Activated B cell treated with CpG ODN at 0.5 μM for 24 hours (primary cell): ENCODE measurements at places on chromosomes 5 and 9.

DNA sequence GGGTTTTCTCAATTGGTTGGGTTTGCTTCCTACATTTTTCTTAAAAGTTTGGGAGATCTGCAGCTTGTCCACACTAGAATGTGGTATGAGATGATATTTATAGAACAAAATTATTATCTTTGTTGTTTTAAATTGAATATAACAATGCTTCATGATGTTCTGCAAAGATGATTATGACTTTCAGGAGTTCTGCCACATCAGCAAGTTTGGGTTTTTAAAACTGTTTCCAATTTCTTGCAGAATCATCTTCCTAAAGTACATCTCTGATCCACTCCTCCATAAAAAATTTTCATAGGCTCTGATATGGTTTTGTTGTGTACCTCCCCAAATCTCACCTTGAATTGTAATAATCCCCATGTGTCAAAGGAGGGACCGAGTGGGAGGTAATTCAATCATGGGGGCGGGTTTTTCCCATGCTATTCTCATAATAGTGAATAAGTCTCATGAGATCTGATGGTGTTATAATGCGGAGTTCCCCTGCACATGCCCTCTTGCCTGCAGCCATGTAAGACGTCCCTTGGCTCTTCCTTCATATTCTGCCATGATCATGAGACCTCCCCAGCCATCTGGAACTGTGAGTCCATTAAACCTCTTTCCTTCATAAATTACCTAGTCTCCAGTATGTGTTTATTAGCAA is 119.1 kb upstream of the PTGER4 start:
- H3K4me1 ChIP-seq: peaks cover 44% of the 10 kb centered on the region
- H3K36me3 ChIP-seq: no peaks in the 10 kb centered on the region
- H3K27me3 ChIP-seq: no peaks in the 10 kb centered on the region
- no peak for DNase-seq

DNA sequence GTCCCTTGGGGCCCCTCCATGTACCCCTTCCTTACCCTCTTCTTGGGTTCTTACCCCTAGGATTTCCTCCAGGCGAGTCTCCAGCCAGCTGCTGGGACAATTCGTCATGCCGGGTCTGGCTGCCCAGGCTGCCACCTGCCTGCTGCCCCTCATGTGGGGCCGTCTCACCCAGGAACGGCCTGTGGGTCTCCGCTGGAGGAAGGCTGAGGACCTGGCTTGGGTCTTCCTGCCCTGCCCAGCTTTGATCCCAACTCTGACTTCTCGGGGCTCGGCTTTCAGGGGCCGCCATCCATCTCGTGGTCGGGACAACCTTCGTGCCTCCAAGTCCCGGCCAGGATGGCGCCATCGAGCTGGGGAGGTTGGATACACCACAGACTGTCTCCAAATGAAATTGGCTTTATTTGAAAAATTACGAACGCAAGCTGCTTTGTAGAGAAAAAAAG is 38.1 kb downstream of the HMCN2 start:
- no peaks in the 10 kb centered on the region for H3K4me1 ChIP-seq
- no peak for DNase-seq
- no peaks in the 10 kb centered on the region for H3K36me3 ChIP-seq
- H3K27me3 ChIP-seq: peaks cover 2% of the 10 kb centered on the region

DNA sequence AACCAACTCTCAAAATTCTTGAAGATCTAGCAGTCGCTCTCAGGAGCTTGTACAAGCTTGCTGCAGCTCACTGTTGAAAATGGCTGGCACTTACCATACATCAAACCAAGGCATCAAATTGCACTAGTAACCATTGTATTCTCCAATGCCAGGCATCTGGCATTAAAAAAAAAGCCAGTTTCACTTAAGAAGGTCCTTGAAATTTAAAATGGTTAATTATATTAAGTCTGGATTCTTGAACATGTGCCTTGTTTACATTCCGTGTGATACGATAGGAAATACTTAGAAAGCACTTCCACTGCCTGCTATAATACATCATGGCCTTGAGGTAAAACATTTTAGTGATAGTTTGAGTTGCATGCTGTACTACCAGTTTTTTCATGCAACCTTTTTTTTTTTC is 300.7 kb downstream of the KDM4C start:
- no peaks in the 10 kb centered on the region for H3K27me3 ChIP-seq
- H3K27ac ChIP-seq: no peak overlapping the region
- no peak overlapping the region for H3K4me3 ChIP-seq

DNA sequence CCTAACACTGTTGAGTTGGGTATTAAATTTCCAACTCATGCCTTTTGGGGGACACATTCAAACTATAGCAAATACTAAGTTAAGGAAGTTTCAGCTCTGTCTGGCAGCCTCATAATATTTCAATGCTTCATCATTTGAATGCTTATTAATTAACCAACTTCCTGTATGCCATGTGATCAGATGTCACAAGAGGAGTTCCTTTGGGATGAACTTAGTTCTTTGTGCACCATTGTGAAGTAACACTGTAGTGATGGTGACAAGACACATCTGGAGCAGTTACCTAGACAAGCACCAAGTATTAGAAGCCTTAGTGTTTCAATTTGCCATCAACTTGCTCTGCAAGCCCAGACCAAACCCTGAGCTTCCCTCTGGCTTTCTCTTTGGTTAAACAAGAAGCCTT is 90.7 kb upstream of the IL12B start:
- no peak overlapping the region for H3K4me3 ChIP-seq
- H3K4me1 ChIP-seq: peaks cover 20% of the 10 kb centered on the region
- no peak for DNase-seq

- no peaks in the 10 kb centered on the region for H3K4me1 ChIP-seq
- H3K36me3 ChIP-seq: no peaks in the 10 kb centered on the region
- no peak for DNase-seq
- H3K27ac ChIP-seq: no peak overlapping the region
- H3K27me3 ChIP-seq: peaks cover 9% of the 10 kb centered on the region
Observed at GRCh38 chr5:176888865-176889165, 10.3 kb downstream of the HK3 start.

DNA sequence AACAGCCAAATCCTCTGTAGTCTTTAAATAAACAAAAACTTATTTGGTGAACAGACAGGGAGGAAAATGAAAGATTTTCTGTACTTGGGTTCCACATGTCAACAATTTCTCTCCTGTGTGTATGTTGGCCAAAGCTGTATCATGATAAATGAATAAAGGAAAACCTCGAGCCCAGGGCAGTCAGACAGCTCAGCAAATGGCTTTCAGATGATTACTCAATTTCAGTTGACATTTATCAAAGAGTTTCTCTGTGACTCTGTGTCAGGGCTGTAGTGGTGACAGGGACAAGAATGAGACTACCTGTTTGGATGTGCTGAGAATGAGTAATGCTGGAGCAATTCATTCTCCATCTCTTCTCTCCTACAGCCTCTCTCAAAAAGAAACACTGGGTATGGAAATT is 45.7 kb upstream of the PTGS1 start:
- H3K4me1 ChIP-seq: peaks cover 7% of the 10 kb centered on the region
- H3K27me3 ChIP-seq: no peaks in the 10 kb centered on the region
- H3K27ac ChIP-seq: no peak overlapping the region
- no peak for DNase-seq
- no peak overlapping the region for H3K4me3 ChIP-seq

- H3K27me3 ChIP-seq: no peaks in the 10 kb centered on the region
- DNase-seq: peak; percentile 52
- peaks cover 14% of the 10 kb centered on the region for H3K36me3 ChIP-seq
- H3K4me1 ChIP-seq: peaks cover 71% of the 10 kb centered on the region
- peak overlapping the region; percentile 81 for H3K4me3 ChIP-seq
Observed at GRCh38 chr5:17282283-17283120, 65.1 kb downstream of the BASP1 start.

DNA sequence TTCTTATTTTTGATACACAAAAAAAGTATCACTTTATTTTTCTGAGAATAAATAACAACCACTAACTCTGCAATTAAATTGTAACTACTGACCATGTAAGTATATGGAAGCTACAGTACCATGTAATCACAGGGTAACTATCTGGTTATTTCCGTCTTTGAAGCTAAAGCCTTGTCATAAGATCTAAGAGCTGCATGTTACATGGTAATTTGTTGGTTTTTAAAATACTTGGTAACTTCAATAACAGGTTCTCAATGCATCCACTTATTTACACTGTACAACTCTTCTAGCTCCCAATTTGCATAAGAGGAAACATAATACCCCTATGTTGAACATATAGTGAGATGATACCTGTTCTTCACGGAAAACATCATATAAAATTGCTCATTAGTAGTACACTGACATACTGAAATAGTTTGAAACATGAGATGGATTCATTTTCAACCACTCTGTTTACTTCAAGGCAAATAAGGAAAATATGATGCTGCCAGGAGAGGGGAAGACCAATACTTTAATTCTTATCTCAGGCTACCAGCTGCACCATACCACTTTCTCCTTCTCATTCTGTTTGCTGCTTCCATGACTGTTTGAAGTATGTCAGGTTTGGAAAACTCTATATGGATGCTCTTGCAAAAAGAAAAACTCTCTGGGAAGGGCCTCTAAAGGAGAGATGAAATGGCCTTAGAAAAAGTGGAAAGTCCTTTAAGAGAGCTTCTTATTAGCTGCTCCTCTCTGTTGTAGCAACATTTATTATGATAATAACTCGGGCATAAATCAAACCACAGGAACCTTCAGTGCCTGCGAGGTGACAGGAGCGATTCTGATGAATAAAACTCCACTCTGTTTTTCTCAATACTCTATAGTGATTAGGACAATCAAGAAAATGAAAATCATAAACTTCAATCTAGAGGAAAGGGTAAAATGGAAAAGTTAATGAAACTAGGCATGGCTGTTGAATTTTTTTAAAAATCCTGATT is 150.2 kb downstream of the KIAA0825 start:
- no peaks in the 10 kb centered on the region for H3K27me3 ChIP-seq
- no peak overlapping the region for H3K27ac ChIP-seq
- H3K36me3 ChIP-seq: no peaks in the 10 kb centered on the region
- no peaks in the 10 kb centered on the region for H3K4me1 ChIP-seq
- no peak overlapping the region for H3K4me3 ChIP-seq
- DNase-seq: no peak

DNA sequence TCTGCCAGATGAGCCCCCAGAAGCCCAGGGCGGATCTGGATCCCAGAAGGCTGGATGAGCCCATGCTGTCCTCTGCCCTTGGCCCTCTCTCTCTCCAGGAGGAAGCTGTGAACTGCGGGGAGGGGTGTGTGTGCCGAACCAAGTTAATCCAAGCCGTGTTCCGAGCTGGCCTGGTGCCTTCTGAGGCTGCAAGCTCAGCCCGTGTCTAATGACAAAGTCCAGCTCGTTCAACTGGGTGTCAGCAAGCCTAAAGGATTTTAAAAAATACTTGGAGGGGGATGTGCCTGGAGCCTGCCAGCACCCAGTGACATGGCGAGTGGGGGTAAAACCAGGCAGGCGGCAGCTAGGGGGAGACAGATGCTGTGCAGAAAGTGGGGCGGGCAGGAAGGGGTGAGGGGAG is 8.0 kb downstream of the STC2 start:
- no peaks in the 10 kb centered on the region for H3K4me1 ChIP-seq
- H3K27me3 ChIP-seq: peaks cover 37% of the 10 kb centered on the region
- H3K27ac ChIP-seq: no peak overlapping the region
- no peaks in the 10 kb centered on the region for H3K36me3 ChIP-seq
- no peak overlapping the region for H3K4me3 ChIP-seq

DNA sequence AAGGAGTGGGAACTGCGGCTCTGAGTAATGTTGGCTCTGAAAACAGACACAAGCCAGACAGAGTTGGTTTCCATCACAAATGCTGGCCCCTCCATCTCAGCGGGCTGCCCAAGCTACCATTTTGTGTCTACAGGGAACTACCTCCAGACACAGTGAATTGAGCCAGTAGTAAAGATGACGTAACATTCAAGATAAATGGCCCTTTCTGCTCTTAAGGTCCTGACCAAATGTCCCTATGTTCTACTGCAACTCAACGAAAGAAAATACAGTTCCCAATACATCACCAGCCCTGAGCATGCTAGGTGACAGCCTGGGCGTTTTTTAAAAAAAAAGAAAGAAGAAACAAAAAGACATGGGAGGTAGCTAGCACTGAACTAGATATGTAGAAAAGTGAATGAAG is 227.8 kb upstream of the RASEF start:
- H3K27me3 ChIP-seq: no peaks in the 10 kb centered on the region
- no peak overlapping the region for H3K4me3 ChIP-seq
- H3K36me3 ChIP-seq: no peaks in the 10 kb centered on the region
- H3K4me1 ChIP-seq: no peaks in the 10 kb centered on the region

GRCh38 chr9:116209414-116210116 is 56.0 kb downstream of the PAPPA start:
- no peaks in the 10 kb centered on the region for H3K27me3 ChIP-seq
- no peaks in the 10 kb centered on the region for H3K36me3 ChIP-seq
- DNase-seq: no peak
- no peak overlapping the region for H3K27ac ChIP-seq
- H3K4me1 ChIP-seq: no peaks in the 10 kb centered on the region

- H3K27ac ChIP-seq: peak overlapping the region; percentile 35
- H3K27me3 ChIP-seq: peaks cover 2% of the 10 kb centered on the region
- DNase-seq: no peak
- H3K4me1 ChIP-seq: peaks cover 74% of the 10 kb centered on the region
- H3K4me3 ChIP-seq: peak overlapping the region; percentile 97
Observed at GRCh38 chr9:34989946-34990635, 546 bp downstream of the DNAJB5 start.

DNA sequence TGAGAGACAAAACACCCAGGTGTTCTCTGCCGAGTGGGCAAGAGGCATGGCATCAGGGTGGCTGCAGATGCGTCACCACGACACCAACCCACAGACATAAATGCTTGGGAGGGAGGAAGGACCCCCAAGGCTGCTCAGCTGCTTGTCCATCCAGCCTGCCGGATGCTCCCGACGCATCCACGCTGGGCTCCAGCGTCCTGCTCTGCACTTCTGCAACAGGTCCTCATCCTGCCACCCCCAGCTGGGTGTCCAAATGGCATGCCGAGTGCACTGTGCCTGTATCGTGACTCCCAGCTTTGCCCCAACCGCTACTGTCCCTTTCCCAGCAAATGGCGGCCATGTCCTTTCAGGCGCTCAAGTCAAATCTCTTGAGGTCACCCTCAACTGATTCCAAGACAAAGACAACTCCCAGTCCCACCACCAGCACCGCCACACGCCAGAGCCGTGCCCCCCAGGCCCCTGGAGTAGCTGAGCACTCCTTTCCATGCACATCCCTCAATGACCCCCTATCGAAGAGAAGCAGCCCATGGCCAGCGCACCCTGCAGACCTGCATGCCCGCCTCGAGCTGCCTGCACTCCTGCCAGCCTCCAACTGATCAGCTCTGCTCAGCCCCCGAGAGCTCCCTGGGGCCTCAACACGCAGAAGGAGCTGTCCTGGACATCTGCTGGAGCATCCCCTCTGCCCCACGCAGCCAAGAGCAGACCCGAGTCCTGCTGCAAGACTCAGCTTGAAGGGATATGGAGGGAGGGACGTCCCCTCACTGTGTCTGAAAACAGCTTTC is 116.7 kb downstream of the ROR2 start:
- H3K4me1 ChIP-seq: peaks cover 12% of the 10 kb centered on the region
- H3K27ac ChIP-seq: no peak overlapping the region
- H3K36me3 ChIP-seq: no peaks in the 10 kb centered on the region
- H3K4me3 ChIP-seq: no peak overlapping the region
- H3K27me3 ChIP-seq: no peaks in the 10 kb centered on the region
- DNase-seq: no peak
